ENCODE measurements at places on chromosomes 2 and 18. TPM values are rescaled to one million over a fixed set of nuclear protein-coding genes. Genes with fewer than 3 reads are reported as not detected.
A peak's percentile ranks its signal among the peaks of the same experiment; 100 is the strongest.

DNA sequence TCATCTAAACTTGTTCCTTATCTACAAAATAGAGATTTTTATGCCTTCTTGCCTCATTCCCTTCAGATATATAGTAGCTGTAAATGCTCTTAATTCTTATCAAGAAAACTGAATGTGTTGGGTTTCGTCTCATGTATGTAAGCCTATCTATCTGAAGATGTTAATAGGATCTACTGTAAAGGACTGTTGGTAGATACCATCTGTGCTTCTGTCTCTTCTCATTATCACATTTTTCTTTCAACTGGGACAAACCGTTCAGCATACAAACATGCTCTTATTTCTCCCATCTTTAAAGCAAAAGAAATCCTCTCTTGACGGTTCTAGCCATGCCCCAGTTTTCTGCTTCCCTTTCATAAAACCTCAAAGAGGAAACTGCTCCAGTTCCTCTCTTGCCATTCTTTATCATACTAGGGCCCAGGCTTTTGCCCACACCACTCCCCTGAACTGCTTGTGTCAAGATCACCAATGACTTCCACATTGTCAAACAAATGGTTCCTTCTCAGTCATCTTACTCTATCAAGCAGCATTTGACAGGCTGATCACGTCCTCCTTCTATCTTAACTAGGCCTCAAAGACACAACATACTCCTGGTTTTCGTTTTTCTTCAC is 88.7 kb downstream of the ARHGEF33 start:
- no peak for DNase-seq

Gene CENPA
- 14.4 TPM for total RNA-seq

- DNase-seq = no peak
Observed at GRCh38 chr2:11698009-11698922, 28.3 kb upstream of the NTSR2 start.

GRCh38 chr2:43486603-43487002 is 109.2 kb downstream of the THADA start:
- DNase-seq = no peak

GRCh38 chr2:195638750-195639149 is 18.3 kb upstream of the SLC39A10 start:
- no peak for DNase-seq

- peak; percentile 47 for DNase-seq
Observed at GRCh38 chr2:71466301-71467179, 13.2 kb downstream of the DYSF start.

Gene CCDC121
- 2.5 TPM for total RNA-seq

Gene ARID5A
- 9.3 TPM for total RNA-seq

- peak; percentile 72 for DNase-seq
Observed at GRCh38 chr2:119106301-119106897, 52.2 kb downstream of the C1QL2 start.

Gene HPCAL1
- total RNA-seq = 17.3 TPM

GRCh38 chr2:10340593-10340975 is 37.9 kb downstream of the HPCAL1 start:
- DNase-seq = no peak

DNA sequence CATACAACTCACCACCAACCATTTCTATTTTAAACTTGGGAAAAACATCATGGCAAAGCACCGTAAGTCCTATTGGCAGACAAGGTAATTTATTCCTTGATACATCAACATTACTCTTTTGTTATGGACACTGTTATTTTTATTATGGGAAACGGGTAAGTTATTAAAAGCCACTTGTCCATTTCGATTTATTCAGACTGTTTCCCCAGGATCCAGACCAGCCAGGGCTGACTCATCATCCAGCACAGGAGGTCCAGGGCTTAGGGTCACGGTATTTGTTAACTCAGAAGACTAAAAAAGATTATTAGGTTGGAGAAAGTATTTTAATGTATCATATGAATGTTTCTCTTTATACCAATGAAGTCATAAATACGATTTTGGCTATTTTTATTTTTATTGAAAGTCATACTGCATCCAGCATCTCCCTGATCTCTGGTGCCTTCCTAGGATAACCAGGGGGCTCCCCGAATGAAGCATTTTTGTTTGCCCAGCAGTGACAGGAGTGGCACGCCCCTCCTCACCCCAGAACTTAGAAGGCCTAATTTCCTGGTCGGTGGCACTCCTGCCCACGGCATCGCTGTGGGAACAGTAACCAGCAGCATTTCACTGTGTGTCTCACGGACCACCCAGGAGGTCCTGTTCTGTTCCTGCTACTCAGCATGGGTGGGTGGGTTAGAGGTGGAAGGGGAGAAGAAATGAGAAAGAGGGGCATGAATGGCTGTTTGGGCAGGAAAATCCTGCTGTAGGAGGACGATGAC is 446.1 kb downstream of the EIPR1 start:
- DNase-seq = peak; percentile 14

Gene SKA1
- total RNA-seq = 18.7 TPM

DNA sequence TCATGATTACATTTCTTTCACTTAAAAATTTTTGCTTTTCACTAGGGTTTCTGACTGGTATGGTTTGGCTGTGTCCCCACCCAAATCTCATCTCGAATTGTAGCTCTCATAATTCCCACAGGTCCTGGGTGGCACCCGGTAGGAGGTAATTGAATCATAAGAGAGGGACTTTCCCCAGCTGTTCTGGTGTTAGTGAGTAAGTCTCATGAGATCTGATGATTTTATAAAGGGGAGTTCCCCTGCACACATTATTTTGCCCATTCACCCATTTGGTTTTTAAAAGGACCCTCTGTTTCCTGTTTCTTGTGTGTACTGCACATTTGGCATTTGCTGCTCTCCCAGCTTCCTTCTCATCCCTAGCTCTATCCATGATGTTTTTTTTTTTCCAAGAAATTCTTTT is 27.8 kb upstream of the NETO1 start:
- no peak for DNase-seq

Gene SERPINB3
- not detected for total RNA-seq

Gene MALL
- 2.0 TPM for total RNA-seq

GRCh38 chr2:27849558-27850205 is 40.5 kb downstream of the RBKS start:
- DNase-seq = no peak

DNA sequence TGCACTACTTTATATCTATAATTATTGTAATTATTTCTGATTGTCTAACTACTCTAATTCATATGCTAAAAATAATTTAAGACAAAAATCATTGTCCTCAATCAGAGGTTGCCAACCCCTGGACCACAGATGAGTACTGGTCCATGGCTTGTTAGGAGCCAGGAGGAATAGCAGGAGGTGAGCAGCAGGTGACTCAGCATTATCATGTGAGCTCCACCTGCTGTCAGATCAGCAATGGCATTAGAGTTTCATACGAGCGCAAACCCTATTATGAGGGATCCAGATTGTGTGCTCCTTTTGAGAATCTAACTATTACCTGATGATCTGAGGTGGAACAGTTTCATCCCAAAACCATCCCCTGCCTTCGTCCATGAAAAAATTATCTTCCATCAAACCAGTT is 1434.4 kb downstream of the LRP1B start:
- no peak for DNase-seq

GRCh38 chr2:145687442-145688134 is 1167.7 kb upstream of the ZEB2 start:
- no peak for DNase-seq

DNA sequence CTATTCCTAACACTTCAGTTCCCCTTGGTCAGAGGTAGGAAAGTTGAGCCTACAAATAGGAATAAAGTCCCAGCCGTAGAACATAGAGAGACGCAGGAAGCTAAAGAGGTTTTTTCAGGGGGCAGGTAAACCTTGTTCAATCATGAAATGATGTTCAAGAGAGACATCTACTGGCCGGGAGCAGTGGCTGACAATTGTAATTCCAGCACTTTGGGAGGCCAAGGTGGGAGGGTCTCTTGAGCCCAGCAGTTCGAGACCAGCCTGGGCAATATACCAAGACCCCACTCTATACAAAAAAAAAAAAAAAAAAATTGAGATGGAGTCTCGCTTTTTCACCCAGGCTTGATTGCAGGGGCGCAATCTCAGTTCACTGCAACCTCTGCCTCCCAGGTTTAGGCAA is 66.7 kb upstream of the DNAJC10 start:
- no peak for DNase-seq

- DNase-seq = no peak
Observed at GRCh38 chr2:150470435-150470834, 17.0 kb downstream of the RND3 start.

DNA sequence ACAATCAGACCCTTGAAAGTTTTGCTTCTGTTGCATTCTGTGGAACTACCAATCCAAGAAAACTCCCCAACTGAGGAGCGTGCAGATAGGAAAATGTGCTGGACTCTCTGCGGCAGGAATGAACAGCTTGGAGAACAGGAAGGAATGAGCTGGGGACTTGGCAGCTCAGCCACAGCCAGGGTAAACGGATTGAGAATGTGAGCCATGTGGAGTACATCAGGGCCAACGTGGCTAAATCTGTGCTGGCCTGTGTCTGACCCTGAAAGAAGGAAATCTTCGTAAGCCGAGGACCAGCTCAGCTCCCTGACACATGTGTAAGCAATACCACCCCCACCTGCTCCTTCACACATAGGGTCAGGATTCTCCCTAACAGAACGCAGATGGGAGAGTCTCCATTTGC is 1023.7 kb downstream of the BCL11A start:
- DNase-seq = no peak

Gene ASB18
- total RNA-seq = not detected

Gene SDC1
- total RNA-seq = 269 TPM

GRCh38 chr18:28714498-28714897 is 537.6 kb upstream of the CDH2 start:
- no peak for DNase-seq

- no peak for DNase-seq
Observed at GRCh38 chr18:79522451-79523205, 126.9 kb downstream of the NFATC1 start.

All from liver (tissue), 10 donors.